SJSA1 (cell line): ENCODE measurements at places on chromosomes 4 and X. TPM values are rescaled to one million over a fixed set of nuclear protein-coding genes. Genes with fewer than 3 reads are reported as not detected.

GRCh38 chrX:1246816-1247215, 21.8 kb upstream of the CSF2RA start:
- DNase-seq = no peak

- no peak for DNase-seq
Measured at GRCh38 chr4:160026721-160027120, 923.8 kb downstream of the RAPGEF2 start.

ETDA gene
- not detected in 2 replicates for total RNA-seq

GRCh38 chrX:135347381-135348016, 38.2 kb downstream of the ETDC start:
- DNase-seq = no peak

GRCh38 chr4:4590546-4590945, 48.7 kb upstream of the STX18 start:
- no peak for DNase-seq

- DNase-seq = no peak
Measured at GRCh38 chrX:40543661-40544328, 37.0 kb upstream of the ATP6AP2 start.

- no peak for DNase-seq
Measured at GRCh38 chr4:26753187-26753586, 107.5 kb upstream of the STIM2 start.

GRCh38 chr4:144902614-144903013, 195.4 kb downstream of the ANAPC10 start:
- no peak for DNase-seq

ASMTL gene
- 7.3 and 10.0 TPM in 2 replicates for total RNA-seq

SSX2 gene
- not detected in 2 replicates for total RNA-seq

DNA sequence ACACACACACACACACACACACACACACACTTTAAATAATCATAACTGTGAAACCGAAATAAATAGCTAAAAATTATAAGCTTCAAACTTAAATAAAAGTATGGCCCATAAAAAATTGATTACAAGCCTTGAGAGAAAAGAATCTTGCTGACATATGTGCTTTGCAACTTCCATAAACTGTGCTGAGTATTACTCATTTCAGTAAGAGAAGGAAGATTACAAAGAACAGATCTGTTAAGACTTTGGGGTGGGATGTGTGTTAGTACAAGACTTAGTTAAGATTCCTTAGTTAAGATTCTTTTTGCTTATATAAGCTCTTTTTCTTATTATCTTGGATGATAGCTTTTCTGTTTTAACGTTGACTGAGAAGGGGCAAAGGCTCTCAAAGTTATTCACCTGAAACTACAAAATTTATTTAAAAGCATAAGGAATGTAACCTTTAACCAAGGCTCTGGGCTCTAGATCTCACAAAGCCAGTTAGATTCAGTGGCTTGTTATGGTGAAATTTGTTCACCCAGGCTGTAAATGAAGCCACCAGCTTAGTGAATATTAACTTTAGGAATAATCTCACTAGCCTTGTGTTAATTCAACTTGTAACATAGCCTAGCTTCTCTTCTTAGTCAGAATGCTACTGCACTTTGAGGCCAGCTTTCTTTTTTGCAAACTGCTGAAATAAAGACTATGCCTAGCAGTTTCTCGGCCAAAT, 58.2 kb downstream of the ARSJ start:
- DNase-seq = peak; percentile 28

SMIM31 gene
- not detected in 2 replicates for total RNA-seq

L1CAM gene
- total RNA-seq = 0.05 TPM in 1 of 2 replicates, not detected in the other

GRCh38 chrX:39693298-39693697, 404.5 kb downstream of the BCOR start:
- no peak for DNase-seq

MAGEC2 gene
- not detected in 2 replicates for total RNA-seq
